ENCODE measurements at places on chromosomes 12 and 14.

- DNase-seq: no peak
These were observed 29.0 kb upstream of the LUM start for GRCh38 chr12:91140026-91140931.

- DNase-seq: no peak
These were observed 96.6 kb upstream of the G2E3 start for GRCh38 chr14:30462358-30462757.

GRCh38 chr12:16586350-16587109, 19.4 kb downstream of the LMO3 start:
- DNase-seq: no peak

- no peak for DNase-seq
These were observed 17.4 kb upstream of the LYZ start for GRCh38 chr12:69330475-69331473.

DNA sequence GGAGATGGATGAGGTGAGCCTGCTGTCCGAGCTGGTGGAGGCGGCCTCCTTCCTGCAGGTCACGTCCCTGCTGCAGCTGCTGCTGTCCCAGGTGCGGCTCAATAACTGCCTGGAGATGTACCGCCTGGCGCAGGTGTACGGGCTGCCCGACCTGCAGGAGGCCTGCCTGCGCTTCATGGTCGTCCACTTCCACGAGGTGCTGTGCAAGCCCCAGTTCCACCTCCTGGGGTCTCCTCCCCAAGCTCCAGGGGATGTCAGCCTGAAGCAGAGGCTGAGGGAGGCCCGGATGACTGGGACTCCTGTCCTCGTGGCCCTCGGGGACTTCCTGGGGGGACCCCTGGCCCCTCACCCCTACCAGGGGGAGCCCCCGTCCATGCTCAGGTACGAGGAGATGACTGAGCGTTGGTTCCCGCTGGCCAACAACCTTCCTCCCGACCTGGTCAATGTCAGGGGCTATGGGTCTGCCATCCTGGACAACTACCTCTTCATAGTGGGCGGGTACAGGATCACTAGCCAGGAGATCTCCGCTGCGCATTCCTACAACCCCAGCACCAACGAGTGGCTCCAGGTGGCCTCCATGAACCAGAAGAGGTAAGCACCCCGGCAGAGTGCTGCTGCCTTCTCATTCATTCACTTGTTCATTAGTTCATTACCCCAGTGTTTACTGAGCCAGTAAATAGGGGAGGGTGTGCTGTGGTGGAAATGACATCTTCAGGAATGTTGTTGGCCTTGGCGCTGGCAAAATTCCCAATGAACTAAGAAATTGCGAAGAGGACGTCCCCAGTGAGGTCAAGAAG, 774 bp upstream of the MANSC4 start:
- peak; percentile 11 for DNase-seq

DNA sequence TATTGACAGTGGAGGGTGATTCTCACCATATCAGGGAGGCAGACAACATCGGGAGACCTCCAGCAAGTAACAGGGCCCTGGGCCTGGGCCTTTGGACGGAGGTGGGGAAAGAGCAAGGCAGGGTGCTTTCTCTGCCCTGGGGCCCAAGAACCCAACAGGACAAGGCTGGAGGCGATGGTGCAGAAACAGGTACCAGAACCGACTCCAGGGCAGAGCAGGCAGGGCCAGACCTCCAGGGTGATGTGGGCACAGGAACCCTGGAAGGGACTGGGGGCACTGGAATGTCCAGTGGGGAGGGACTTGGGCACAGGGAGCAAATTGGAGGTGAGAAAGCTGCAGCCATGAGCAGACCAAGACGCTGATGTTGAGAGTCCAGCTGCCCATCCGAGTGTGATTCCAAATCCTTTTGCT, 44.4 kb downstream of the PRMT8 start:
- no peak for DNase-seq

DNA sequence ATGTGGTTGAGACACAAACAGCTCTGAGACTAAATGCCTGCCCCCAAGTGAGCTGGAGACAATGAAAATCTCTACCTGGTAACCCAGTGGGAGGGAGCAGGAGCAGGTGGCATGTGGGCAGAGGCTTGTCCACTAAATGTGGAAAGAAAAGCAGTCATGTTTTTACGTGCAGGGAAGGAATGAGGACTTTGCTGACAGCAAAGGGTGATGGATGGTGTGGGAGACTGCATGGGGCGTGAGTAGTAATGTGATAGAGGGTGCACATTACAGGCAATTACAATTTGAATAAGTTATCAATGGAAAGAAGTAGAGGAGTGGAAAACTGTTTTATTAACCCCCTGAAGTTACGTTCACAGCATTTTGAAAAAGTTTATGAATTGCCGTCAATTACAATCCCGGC, 176.6 kb downstream of the NRXN3 start:
- peak; percentile 61 for DNase-seq

DNA sequence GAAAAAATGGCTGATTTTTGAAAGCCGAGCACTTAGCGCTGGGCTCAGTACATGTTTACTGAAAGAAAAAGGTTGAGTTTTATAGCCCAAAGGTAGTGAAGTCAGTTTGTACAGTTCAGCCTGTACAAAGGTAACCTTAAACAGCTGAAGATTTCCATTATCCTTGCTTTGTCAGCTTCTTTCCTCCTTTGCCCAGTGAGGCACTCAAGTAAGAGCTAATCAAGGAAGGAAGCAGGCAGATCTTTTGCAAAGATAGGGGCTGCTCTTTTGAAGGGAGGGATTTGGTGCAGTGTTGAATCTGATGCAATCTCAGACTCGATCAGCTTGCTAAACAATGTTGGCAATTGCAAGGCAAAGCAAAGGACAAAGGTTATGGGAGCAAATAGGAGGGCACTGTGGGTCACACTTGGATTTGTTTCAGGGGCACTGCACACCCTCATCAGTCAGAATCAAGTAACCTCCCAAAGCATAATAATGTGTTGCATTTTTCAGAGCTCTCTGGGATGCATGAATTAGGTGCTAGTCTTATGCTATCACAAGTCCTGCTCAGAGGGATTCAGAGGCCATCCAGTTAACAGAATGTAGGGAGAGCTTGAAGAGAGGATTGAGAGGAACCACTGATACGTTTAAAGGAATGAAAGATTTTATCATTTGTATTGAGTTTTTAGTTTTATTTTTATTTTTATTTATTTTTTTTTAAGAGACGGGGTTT, 44.4 kb downstream of the ANO6 start:
- DNase-seq: no peak

GRCh38 chr14:89276424-89276975, 140.5 kb downstream of the FOXN3 start:
- no peak for DNase-seq

GRCh38 chr12:38713294-38713693, 192.1 kb downstream of the CPNE8 start:
- DNase-seq: no peak

GRCh38 chr12:47891356-47891755, 13.4 kb downstream of the VDR start:
- no peak for DNase-seq

DNA sequence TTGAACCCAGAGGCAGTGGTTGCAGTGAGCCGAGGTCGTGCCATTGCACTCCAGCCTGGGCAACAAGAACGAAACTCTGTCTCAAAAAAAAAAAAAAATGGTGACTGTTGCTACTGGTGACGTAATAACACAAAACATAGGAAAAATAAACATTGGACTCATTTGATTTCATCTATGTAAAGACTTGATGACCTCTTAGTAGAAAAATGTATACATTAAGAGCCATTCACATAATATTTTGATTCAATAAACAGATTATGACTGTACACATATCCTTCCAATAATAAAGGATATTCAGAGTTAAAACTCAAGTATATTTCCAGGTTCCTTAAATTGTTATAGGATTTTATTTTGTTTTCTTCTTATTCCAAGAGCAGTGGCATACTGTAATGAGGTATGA, 65.7 kb upstream of the AEBP2 start:
- DNase-seq: no peak

DNA sequence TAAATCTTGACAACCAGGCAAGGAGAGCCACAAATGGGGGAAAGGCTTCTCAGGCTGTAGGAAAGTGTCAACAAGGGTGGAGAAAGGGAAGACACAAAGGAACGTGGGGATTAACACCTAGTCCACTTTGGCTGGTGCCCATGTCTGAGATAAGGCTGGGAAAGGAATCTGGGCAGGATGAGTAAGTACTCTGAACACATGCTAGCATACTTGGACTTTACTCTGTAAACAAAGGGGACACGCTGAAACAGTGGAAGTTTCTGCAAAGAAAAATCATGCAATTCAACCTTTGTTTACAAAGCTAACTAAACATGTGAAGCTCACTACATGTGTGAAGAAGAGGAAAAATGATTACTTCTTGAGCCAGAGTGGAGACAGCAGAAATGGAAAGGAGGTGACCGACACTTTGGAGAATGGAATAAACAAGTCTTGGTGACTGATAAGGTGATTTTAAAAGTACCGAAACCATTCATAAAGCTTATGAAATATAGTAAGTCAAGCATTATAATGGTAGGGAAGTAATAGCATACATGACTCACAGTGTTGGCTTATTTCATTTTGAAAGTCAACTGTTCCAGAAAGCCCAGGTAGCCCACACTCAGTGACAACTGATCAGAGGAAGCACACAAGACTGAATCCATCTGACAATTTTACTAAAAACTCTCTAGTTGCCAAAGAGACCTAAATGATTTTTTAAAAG, 13.2 kb downstream of the CPNE8 start:
- DNase-seq: no peak

DNA sequence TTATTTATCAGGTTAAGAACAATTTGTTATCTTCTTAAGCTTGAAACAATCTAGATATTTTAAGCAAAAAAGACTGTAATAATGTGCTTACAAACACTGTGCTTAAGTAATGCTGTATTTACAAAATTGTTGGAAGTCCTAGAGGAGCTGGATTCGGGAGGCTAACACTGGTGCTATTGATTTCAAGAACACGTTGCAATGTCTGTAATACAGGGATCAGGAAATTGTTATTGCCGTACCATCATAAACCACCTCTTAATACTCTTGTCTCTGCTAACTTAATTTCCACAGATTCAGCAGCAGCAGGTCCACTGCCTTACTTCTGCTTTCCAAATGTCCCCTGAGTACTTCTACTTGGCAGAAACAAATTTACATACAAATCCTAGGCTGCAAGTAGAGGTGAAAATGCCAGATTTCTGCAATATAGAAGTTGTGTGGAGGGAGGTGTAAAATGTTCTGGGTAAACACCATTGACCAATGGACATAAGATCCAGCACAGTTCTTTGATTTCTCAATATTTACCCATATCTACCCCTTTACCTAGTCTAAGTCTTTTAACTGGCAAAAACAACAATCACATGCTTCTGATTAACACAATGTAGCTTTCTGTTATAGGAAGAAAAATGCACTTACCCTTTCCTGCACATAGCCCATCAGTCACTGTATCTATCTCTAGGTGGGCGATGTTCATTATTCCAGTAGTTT, 663.4 kb downstream of the TMTC2 start:
- no peak for DNase-seq

GRCh38 chr12:72098622-72099021, 160.0 kb downstream of the TPH2 start:
- no peak for DNase-seq

DNA sequence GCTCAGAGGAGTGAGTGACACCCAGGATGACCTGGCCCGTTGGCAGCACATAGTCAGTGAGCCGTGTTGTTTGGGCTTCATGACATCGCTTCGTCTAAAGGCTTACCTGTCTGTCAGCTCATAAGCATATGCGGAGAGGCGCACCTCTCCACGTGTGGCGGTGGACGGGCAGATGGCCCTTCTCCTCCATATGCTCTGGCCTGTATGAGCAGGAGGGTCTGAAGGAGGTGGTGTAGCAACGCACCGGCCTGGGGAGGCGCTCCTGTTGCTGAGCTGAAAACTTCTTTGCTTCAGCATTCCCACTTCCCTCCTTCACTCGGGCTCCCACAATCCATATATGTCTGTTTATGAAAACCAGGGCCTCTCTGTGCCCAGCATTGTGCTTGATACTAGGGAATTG, 186.1 kb downstream of the TSPAN9 start:
- DNase-seq: no peak

DNA sequence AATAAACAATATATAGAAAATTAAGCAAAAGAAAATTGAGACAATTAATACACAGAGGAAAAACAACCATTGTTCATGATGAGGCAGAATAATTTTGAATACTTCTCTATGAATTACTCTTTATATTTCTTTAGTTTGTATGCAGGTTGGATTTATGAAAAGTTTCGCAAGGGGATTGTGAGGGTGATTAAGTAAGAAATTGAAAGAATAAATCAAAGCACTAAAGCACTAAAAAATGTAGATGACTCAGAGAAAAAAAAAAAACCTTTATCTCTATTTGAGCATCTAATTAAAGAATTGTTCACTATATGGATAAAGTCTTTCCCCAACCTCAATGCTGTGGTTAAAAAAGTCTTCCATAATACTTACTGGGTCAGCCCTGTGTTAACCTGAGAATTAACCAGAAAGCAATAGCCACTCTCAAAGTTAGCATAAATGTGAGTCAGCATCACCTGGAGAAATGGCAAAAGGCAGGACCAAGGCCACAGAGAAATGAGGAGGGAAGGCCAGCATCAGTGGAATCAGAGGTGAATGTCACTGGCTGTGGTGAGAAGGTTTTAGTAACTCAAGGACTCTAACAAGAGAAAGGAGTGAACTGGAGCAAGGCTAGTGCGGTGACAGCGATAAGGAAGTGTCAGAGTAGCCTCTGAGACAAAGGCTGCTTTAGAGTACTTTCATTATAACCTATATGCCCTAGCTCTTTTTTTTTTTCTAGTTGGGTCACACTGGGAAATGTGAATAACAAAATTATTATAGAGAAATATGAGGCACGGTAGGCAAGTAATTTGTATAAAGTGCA, 310.4 kb downstream of the KCNC2 start:
- no peak for DNase-seq

GRCh38 chr12:109494348-109494881, 17.0 kb downstream of the UBE3B start:
- no peak for DNase-seq

GRCh38 chr14:69543341-69544115, 31.1 kb downstream of the CCDC177 start:
- no peak for DNase-seq

DNA sequence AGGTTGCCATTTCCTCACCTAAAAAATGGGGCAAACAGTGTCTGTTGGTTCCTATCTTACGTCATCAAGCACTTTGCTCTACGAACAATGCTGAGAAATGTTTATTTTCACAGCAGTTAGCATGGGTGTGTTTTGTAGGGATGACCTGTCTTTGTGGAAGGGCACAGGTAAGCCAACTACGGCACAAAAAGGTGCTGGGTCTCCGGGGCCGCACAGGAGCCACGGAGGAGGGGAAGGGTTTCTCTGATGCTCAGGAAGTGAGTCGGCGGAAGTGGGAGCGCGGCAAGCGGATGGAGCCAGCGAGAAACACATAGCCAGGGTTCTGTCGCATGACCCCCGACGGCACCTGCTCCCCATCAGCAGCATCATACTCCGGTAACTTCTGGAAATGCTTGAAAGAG, 65.6 kb upstream of the TCL1B start:
- DNase-seq: peak; percentile 49

DNA sequence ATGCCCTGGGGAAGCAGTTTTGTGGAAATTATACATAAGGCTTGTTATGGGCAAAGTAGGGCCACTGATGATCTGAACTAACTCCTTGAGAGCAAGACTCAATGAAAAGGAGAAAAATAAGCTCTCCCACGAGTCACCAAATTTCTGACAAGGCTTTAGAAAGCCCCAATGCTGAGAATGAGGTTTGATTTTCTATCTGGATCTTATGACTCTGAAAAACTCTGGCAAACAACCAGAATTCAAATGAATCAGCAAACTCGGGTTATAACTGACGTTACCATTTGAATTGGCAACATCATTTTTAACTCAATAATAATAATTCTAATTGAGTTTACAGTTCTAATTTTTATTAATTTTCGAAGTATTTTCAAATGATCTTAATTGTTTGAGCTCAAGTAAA, 79.1 kb downstream of the KCNK10 start:
- DNase-seq: no peak

Measured in NCI-H1436 (cell line).